ENCODE measurements at places on chromosomes 1 and 21. TPM values are rescaled to one million over a fixed set of nuclear protein-coding genes. Genes with fewer than 3 reads are reported as not detected.
A peak's percentile ranks its signal among the peaks of the same experiment; 100 is the strongest.

- H3K27ac ChIP-seq: no peak overlapping the region
- H3K4me1 ChIP-seq: no peaks in the 10 kb centered on the region
- no peaks in the 10 kb centered on the region for H3K36me3 ChIP-seq
- DNase-seq: no peak
- H3K27me3 ChIP-seq: no peaks in the 10 kb centered on the region
Observed at GRCh38 chr1:222247811-222248310, 300.0 kb downstream of the HHIPL2 start.

- DNase-seq: no peak
- no peaks in the 10 kb centered on the region for H3K4me1 ChIP-seq
- H3K4me3 ChIP-seq: no peak overlapping the region
Observed at GRCh38 chr1:4702932-4703331, 48.5 kb downstream of the AJAP1 start.

DNA sequence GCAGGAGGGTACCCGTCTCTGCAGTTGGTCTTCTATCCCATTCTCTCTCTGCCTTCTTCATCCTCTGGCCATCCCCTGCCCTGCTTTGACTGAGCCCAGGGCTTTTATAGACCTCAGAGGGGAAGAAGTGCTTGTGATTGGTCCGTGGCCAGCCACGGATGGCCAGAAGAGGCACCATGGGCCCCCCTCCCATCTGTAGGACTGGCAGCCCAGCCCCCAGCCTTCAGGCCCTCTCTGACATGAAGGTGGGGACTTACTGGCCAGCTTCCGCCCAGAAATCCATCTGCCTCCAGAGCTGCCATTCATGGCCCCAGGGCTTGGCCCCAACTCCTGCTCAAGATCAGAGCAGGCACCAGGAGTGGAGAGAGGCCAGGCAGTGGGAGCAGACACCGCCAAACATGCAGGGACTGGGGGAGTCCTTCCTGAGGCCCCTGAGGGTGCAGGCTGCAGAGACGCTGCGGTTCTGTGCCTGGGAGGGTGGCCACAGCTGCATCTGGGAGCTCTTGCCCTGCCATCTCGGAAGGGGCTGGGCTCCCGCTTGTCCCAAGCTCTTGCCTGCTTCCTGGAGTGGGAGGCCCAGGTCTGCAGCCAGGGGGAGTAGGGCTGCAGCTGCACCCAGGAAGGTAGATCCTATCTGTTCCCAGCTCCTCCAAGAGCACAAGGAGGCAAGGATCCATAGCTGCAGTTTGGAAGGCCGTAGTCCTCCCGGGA is 698.6 kb upstream of the B3GALT2 start:
- H3K4me3 ChIP-seq: no peak overlapping the region
- no peak for DNase-seq
- no peaks in the 10 kb centered on the region for H3K27me3 ChIP-seq

DNA sequence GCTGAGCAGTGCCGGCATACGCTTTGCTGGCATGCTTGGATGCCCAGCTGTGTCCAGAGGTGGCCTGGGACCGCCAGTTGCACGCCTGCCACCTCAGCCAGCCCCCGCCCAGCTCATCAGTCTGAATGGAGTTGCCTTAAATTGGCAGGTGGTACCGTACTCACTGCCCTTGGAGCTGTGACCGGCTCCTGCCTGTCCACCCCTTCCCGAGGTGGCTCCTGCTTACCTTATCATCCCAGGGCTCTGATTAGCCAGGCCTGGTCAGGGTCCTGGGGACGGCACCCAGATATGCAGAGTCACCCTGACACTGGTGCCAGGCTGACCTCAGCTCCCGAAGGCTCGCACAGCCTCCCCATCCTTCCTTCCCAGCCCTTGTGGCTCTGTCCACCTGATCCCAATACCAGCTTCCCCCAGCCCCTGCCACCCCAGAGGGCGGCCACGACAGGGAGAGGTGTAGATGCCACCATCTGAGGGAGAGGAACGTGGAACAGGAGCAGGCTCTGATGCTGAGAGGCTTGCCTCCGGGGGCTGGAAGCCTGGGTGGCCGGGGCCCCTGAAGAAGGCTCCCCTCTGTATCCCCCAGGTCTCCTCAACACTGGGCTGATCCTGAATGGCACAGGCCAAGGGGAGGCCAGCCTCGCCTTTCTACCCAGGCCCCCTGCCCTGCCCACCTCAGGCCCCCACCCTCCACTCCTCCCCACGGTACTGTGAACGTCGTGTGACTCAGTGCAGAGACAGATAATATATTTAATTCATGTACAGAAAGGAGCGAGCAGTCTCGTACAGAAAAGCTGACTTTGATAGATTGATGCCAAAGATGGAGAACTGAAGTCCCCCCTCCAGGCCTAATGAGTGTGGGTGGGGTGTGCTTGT is 27.8 kb downstream of the CDK18 start:
- H3K27ac ChIP-seq: no peak overlapping the region
- peaks cover 21% of the 10 kb centered on the region for H3K4me1 ChIP-seq
- peaks cover 19% of the 10 kb centered on the region for H3K36me3 ChIP-seq
- no peak overlapping the region for H3K4me3 ChIP-seq

GRCh38 chr1:10064416-10065343 is 31.9 kb downstream of the UBE4B start:
- no peak overlapping the region for H3K4me3 ChIP-seq
- no peaks in the 10 kb centered on the region for H3K27me3 ChIP-seq
- H3K27ac ChIP-seq: peak overlapping the region; percentile 45
- no peaks in the 10 kb centered on the region for H3K36me3 ChIP-seq
- peaks cover 21% of the 10 kb centered on the region for H3K4me1 ChIP-seq

Gene PPCS
- 53.3 TPM for total RNA-seq

GRCh38 chr1:212583643-212584042 is 24.9 kb upstream of the ATF3 start:
- H3K4me3 ChIP-seq: no peak overlapping the region
- H3K36me3 ChIP-seq: no peaks in the 10 kb centered on the region
- no peak overlapping the region for H3K27ac ChIP-seq
- H3K4me1 ChIP-seq: no peaks in the 10 kb centered on the region
- H3K27me3 ChIP-seq: no peaks in the 10 kb centered on the region

- H3K36me3 ChIP-seq: no peaks in the 10 kb centered on the region
- H3K4me3 ChIP-seq: no peak overlapping the region
- H3K27ac ChIP-seq: peak overlapping the region; percentile 13
- no peak for DNase-seq
- no peaks in the 10 kb centered on the region for H3K27me3 ChIP-seq
- H3K4me1 ChIP-seq: no peaks in the 10 kb centered on the region
Observed at GRCh38 chr21:28705616-28706015, 287.1 kb downstream of the LTN1 start.

Gene BMP8B
- total RNA-seq: 0.27 TPM

DNA sequence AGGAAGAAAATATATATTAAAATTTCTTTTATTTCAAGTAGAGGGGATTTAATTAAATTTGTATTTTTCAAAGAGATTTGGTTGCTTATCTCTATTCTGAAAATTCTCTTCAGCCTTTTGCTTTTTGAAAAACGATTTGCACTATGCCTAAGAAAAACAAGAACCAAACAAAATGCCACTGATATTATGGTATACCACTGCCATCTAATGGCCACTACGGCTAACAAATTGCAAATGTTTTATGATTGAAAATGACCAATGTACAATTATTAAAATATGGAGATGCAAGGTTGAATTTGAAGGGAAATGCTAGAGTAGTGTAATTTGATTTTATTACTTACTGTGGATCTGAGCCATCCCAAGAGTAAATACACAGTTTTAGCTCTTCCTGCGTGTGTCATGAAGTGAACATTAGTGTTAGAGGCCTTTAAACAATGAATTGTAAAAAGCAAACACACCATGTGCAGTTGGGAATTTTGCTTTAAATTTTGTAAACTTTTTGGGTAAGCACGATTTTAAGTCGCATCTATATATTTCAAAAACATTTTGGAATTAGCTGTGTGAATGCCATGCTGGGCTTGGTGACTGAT is 137.4 kb upstream of the USP25 start:
- no peak overlapping the region for H3K27ac ChIP-seq
- no peak for DNase-seq
- no peaks in the 10 kb centered on the region for H3K4me1 ChIP-seq
- no peaks in the 10 kb centered on the region for H3K27me3 ChIP-seq
- no peak overlapping the region for H3K4me3 ChIP-seq

Gene CFAP107
- total RNA-seq: not detected

GRCh38 chr1:226525750-226526149 is 22.8 kb upstream of the STUM start:
- no peak for DNase-seq
- H3K4me3 ChIP-seq: no peak overlapping the region
- H3K4me1 ChIP-seq: peaks cover 3% of the 10 kb centered on the region
- H3K36me3 ChIP-seq: no peaks in the 10 kb centered on the region

DNA sequence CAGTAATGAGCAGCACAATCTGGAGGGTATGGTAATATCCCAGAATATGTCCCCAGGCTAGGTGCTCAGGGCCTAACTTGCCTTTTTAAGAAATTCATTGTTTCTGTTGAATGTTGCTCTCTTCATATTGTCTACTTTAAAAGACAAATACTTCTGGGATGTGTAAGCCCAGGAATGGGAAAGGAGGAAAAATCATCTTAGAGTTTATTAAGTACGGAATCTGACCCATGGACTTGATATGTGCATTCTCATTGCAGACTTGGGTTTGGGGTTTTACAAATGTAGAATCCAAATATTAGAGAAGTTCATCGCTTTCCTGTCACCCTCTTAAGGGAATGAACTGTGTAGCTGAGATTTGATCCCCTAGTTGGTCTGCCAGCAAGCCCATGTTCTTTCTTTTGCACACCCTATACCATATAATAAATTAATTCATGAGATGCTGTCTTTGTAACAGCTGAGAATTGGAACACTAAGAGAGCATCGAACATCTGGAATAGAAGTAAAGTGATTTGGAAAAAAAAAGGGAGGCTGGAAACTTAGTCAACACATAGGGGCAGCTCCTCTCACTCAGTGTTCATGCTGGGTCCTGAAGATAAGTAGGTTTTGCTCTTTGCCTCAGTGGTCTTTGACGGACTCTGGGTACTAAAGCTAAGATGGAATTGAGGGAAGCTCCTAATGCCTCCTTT is 235.8 kb upstream of the C1orf105 start:
- no peak overlapping the region for H3K4me3 ChIP-seq
- no peak overlapping the region for H3K27ac ChIP-seq
- H3K36me3 ChIP-seq: no peaks in the 10 kb centered on the region
- no peaks in the 10 kb centered on the region for H3K27me3 ChIP-seq

DNA sequence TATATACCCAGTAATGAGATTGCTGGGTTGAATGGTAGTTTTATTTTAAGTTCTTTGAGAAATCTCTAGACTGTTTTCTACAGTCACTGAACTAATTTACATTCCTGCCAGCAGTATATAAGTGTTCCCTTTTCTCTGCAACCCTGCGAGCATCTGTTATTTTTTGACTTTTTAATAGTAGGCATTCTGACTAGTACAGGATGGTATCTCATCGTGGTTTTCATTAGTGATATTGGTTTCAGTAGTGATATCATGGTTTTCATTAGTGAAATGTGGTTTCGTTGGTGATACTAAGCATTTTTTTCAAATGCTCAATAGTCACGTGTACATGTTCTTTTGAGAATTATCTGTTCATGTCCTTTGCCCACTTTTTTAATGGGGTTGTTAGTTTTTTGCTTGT is 316.8 kb downstream of the PTBP2 start:
- no peak for DNase-seq
- no peaks in the 10 kb centered on the region for H3K27me3 ChIP-seq
- no peaks in the 10 kb centered on the region for H3K4me1 ChIP-seq
- H3K36me3 ChIP-seq: no peaks in the 10 kb centered on the region
- H3K27ac ChIP-seq: no peak overlapping the region

DNA sequence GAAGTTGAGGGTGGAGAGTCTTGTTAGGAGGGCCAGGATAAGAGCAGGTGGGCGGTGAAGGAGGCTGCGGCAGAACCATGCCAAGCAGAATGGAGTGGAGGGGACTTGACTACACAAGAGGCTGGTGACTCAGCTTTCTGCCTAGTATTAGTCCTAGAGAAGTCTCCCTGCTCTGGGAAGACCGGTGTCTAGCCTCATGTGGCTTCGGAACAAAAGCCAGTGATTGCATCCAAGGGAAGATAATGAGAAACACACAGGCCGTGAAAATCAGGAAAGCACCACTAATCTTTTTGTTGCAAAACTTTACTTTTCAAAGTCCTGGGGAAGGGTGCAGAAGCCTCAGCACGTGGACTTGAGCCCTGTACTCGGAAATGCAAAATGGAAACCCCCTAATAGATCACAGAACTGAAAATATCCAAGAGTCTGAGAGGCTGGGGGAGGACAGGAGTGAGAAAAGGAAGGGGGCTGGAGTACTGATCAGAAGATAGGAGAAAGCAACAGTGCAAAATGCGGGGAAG is 31.4 kb downstream of the DDR2 start:
- H3K36me3 ChIP-seq: no peaks in the 10 kb centered on the region
- no peak overlapping the region for H3K27ac ChIP-seq
- H3K27me3 ChIP-seq: no peaks in the 10 kb centered on the region

Gene ETV3L
- total RNA-seq: not detected

DNA sequence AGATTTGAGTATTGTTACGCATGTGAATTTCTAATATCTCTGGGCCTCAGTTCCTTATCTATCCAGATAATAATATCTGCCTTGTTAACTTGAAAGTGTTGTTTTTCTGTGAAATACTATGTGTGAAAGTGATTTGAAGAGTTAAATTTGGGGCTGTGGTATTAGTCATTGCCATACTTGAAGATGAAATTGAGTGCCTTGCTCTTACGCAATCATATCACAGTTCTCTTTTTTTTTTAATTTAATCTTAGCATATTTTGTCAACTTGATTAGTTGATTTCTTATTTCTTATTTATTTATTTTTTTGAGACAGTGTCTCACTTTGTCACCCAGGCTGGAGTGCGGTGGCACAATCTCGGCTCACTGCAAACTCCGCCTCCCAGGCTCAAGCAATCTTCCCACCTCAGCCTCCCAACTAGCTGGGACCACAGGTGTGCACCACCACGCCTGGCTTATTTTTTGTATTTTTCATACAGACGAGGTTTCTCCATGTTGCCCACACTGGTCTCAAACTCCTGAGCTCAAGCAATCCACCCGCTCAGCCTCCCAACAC is 31.0 kb downstream of the AGO4 start:
- H3K4me1 ChIP-seq: no peaks in the 10 kb centered on the region
- no peak overlapping the region for H3K27ac ChIP-seq
- peaks cover 49% of the 10 kb centered on the region for H3K36me3 ChIP-seq
- no peak overlapping the region for H3K4me3 ChIP-seq
- no peaks in the 10 kb centered on the region for H3K27me3 ChIP-seq
- DNase-seq: no peak

Gene SYT11
- 62.4 TPM for total RNA-seq

GRCh38 chr1:114025609-114026401 is 46.5 kb downstream of the OLFML3 start:
- no peaks in the 10 kb centered on the region for H3K36me3 ChIP-seq
- H3K27me3 ChIP-seq: no peaks in the 10 kb centered on the region
- no peak for DNase-seq

Gene GPR25
- total RNA-seq: not detected

- H3K4me1 ChIP-seq: no peaks in the 10 kb centered on the region
- H3K27me3 ChIP-seq: no peaks in the 10 kb centered on the region
- H3K36me3 ChIP-seq: no peaks in the 10 kb centered on the region
- DNase-seq: no peak
- H3K4me3 ChIP-seq: no peak overlapping the region
- no peak overlapping the region for H3K27ac ChIP-seq
Observed at GRCh38 chr1:26602378-26602959, 72.9 kb downstream of the RPS6KA1 start.
